ENCODE measurements at places on chromosomes 4 and X. TPM values are rescaled to one million over a fixed set of nuclear protein-coding genes. Genes with fewer than 3 reads are reported as not detected.

Gene PABPC5
- 5.6 TPM for total RNA-seq

Gene ANOS1
- total RNA-seq, result 23.1 TPM

Gene FGF13
- not detected for total RNA-seq

Gene CACNA1F
- not detected for total RNA-seq

Gene MAGEA1
- not detected for total RNA-seq

Gene TAF7L
- total RNA-seq, result 0.39 TPM

Gene STK32B
- 13.1 TPM for total RNA-seq

Gene TIGD4
- 0.39 TPM for total RNA-seq

- no peak for DNase-seq
Observed at GRCh38 chr4:165839615-165840333, 33.3 kb upstream of the TLL1 start.

DNA sequence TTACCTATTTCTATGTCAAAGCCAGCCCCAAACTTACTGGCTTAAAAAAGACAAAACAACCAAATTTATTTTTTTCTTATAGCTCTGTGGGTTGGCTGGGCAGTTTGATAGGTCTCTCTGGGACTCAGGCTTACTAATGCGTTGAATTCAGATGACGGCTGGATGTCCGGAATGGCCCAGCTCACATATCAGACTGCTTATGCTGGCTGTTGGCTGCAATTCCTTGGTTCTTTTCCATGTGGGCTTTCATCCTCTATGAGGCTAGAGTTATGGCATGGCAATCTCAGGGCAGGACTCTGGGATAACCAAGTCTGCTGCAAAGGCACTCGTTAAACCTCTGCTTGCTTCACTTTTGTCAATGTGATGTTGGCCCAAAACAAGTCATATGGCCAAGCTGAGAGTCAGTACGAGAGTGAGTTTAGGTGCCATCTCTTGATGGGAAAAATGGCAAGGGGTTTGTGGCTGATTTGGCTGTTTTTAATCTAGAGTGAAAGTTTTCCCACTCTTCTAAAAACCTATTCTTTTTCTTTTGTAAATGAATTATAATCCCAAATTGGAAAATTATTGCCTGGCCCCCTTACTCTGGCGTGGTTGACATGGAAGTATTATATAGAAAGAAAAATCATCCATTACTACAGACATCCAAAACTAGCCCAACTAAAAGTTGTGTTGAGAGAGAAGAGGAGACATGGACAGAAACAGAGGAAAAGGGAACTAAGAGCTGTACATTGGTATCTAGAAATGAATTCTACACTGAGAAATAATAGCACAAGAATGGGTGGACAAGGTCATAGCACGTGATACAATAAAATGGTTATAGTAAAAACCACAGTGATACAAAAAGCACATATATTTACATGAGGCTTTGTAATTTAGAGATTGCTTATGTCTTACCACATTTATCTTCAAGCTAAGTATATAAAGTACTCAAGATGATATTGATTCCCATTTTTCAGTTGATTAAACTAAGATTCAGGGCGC is 6.6 kb downstream of the PRIMPOL start:
- DNase-seq, result no peak

DNA sequence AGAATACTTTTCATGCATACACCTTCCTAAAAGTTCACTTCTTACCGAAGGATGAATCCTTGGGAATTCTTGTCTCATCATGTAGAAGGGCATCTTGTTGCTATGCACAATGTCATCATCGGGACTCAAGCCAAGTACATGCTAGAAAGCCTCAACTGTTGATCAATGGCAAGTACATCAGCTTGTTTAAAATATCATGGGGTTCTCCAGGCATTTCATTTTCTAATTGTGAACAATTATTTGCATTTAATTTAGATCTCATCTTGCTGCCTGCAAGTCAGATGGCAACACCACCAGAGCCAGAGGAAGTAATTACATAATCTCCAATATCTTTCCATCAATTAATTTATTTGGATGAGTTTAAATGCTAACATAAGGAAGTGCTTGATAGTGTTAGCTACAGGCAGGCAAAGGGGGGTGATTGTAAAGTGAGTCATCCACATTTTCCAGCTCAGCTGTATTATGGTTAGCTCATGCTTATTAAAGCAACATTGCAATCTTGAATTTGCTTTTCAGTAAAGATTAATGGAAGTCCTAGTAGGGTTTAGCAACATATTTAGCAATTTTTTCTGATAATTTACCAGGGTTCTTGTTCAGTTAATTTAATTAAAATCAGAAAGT is 356.5 kb downstream of the CBLL2 start:
- no peak for DNase-seq

GRCh38 chr4:150852216-150852615 is 162.9 kb downstream of the LRBA start:
- no peak for DNase-seq

DNA sequence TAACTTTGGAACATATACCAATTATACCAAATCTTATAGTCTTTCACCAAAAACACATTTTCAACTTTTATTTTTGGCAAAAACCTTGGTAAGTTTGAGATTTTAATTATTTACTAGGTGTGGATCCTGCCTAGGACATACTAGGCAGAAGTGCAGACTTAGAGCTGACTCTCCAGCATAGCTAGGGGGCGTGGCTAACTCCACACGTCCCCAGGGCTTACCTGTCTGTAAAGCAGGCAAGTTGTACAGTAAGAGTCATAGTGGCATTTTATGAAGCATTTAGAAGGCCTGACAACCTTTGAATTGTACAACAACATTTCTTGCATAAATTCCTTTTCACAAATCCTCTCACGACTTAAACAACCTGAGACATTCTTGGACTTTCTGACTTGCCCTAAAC is 19.2 kb upstream of the GRPEL1 start:
- no peak for DNase-seq

- DNase-seq, result no peak
Observed at GRCh38 chrX:38754102-38754790, 47.0 kb upstream of the MID1IP1 start.

DNA sequence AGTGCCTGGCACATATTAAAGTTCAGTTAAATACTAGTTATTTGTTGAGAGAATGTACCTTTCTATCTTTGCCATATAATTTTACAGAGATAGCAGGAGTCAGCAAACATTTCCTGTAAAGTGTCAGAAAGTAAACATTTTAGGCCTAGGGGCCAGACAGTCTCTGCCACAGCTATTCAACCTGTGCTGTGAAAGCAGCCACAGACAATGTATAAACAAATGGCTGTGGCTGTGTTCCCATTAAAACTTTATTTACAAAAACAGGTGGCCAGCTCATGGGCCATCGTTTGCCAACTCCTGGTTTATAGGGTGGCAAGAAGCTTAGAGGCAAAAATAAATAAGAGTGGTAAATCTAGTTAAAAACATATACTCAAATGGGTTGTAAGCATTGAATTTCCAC is 34.0 kb upstream of the BRS3 start:
- no peak for DNase-seq

DNA sequence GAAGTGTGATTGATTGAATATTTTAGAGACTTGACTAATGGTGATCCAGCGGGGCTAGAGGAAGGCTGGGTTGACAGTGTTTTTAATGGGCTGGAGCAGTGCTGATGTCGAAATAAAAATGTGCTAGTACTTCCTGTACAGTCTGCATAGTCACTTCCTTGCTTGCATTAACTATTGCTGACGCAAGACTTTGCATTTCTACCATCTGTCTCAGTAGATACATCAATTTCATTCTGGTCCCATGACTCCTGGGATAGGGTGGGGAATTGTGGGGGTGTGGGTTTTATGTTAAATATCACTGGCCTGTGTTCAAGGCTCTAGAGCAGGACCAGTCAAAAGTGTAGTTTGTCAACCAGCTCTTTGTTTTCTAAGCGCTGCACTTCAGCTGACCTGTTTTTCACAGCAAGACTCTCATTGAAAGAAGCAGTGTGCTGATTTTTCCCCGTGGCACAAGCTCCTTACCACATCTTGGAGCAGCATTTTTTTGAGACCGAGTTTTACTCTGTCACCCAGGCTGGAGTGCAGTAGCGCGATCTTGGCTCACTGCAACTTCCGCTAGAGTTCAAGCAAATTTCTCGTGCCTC is 35.2 kb upstream of the PHEX start:
- no peak for DNase-seq

DNA sequence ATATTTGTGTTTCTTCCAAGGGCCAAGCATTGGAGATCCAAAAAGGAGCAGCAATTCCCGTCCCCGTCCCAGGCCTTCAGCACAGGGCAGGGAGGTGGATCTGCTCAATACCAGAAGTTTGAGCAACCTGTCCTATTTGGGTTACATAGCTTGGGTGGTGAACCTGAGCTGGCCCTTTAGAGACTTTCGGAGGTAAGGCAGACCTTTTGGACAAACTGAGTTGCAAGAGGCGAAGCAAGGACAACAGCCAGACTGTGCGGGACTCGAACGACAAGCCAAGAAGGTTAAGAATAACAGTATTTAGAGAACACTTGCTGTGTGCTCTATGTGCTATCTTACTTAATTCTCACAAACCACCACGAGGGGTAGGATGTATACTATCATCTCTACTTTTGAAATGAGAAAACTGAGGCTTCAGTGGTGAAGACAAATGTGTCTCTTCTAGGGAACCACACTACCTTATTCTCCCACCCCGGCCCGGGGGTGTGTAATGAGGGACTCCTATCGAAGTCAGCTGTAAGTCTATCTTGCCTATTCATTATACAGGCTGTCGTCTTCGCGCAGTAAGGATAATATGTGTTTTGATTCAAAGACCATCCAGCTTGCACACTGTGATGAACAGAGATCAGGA is 1.3 kb downstream of the NOP14 start:
- no peak for DNase-seq

GRCh38 chrX:136745215-136746173 is 35.2 kb downstream of the ARHGEF6 start:
- no peak for DNase-seq

DNA sequence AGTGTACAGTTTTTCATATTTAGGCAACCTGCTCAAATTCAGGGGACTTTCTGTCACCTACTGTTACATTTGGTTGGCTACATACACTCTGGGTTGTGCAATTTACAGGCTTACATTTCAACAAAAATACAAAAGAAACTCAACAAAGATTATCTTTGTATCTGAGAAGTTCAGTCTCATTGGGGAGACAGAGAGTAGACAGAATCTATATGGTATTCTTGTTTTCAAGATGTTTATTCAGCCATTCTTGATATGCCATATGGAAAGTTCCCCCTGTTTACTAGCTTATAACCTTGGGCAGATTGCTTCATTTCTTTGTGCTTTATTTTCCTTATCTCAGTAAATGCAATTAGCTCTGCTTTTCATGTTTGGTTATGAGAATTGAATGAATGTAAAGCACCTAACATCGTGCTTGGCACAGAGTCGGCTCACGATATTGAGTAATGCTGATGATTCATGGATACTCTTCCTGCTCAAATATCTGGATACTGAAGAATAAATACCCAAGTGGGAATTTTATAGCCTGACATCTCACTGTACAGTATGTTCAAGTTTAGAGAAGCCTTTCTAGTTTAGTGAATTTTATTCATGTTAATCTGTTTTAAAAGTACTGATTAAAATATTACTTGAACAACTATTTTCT is 96.5 kb upstream of the PACRGL start:
- DNase-seq, result no peak

Data from chondrocyte (in vitro differentiated cells).